ENCODE measurements at places on chromosomes 7 and 10. TPM values are rescaled to one million over a fixed set of nuclear protein-coding genes. Genes with fewer than 3 reads are reported as not detected.

Gene CYP3A7
- not detected for total RNA-seq

Gene SLC18A3
- 0.12 TPM for total RNA-seq

GRCh38 chr10:71269301-71270288, 49.5 kb upstream of the SLC29A3 start:
- peak overlapping the region; percentile 96 for H3K27ac ChIP-seq
- DNase-seq: peak; percentile 92

- no peaks in the 10 kb centered on the region for H3K36me3 ChIP-seq
- peaks cover 10% of the 10 kb centered on the region for H3K27me3 ChIP-seq
- peaks cover 6% of the 10 kb centered on the region for H3K4me1 ChIP-seq
- no peak for DNase-seq
- H3K27ac ChIP-seq: no peak overlapping the region
- H3K4me3 ChIP-seq: no peak overlapping the region
Observed at GRCh38 chr7:20323595-20323994, 7.1 kb upstream of the ITGB8 start.

GRCh38 chr7:152751449-152752141, 8.0 kb upstream of the ACTR3B start:
- H3K4me3 ChIP-seq: no peak overlapping the region
- no peaks in the 10 kb centered on the region for H3K36me3 ChIP-seq
- no peaks in the 10 kb centered on the region for H3K4me1 ChIP-seq
- no peak for DNase-seq
- no peaks in the 10 kb centered on the region for H3K27me3 ChIP-seq
- H3K27ac ChIP-seq: no peak overlapping the region
